ENCODE measurements at places on chromosomes 11 and 22.

DNA sequence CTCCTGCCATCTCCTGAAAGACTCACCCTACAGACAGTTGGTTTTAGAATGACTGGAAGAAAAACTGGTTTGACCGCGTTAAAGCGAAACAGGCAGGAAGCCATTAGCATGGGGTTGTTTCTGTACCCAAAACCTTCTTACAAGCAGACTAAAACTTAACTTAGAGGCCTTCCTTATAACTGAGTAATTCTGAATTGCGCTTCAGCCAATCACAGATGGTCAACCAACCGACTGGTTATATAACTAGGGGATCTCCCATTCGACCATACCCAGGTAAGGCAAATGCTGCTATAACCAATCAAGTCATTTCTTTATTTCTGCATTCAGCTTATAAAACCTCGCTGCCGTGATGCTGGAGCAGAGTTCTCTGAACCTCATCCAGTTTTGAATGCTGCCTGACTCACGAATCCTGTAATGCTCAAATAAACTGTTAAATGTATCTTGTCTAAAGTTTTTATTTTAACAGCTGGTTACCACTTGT is 87.8 kb upstream of the DRD2 start:
- no peak for DNase-seq

- no peak for DNase-seq
Observed at GRCh38 chr11:21148376-21148775, 479.0 kb downstream of the NELL1 start.

DNA sequence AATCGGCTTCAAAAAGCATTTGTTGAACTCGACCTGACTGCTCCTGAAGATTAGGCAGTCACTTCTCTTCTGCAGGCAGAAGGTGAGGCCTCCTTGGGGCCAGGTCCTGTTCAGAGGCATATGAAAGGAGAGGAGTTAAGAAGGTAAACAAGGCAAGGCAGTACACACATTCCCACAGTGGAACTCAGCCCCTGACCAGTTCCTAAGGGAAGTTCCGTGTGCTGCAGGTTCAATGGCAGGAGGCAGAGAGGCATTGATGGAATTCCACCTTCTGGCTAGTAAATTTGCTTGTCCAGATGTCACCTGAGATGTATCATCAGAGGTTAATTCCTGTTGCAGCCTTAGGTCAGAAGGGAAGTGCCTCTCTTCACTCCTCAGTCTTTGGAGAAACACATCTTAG is 337.0 kb upstream of the MTNR1B start:
- no peak for DNase-seq

GRCh38 chr22:19723983-19724827 is 866 bp downstream of the GP1BB start:
- DNase-seq: peak; percentile 25

DNA sequence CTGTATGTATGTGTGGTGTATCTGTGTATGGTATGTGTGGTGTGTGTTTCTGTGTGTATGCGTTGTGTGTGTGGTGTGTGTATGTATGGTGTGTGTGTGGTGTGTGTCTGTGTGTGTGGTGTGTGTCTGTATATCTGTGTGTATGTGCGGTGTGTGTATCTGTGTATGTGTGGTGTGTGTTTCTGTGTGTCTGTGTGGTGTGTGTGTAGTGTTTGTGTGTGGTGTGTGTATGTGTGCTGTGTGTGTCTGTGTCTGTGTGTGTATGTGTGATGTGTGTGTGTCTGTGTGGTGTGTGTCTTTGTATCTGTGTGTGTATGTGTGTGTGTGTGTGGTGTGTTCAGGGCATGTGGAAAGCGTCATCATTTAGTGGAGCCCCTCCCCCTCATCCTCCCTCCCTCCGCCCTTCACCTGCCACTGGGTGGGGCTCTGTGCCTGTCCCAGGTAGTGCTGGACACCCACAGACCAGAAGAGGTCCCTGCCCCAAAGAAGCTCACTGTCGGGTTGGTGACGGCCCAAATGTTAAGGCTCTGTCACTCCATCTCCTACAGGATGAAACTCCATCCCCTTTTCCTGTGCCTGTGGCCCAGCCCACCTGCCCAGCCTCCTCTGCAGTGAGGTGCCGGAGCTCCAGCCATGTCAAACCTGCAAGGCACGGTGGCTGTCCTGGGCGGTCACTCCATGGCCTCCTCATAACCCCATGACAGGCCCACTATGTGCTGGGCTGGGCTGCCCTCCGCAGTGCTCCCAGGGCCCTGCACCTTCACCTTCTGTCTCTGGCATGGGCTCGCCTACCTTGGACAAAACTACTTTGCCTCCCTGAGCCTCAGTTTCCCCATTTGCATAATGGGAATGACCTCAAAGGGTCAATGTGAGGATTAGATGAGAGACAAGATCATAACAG is 23.4 kb upstream of the SHISAL1 start:
- no peak for DNase-seq

Data from stimulated activated CD4-positive, alpha-beta T cell treated with anti-CD3 and anti-CD28 coated beads, Interleukin-4, amount 100 ng/mL, for 24 hours (primary cell).